ENCODE measurements at places on chromosomes 7 and 10. TPM values are rescaled to one million over a fixed set of nuclear protein-coding genes. Genes with fewer than 3 reads are reported as not detected.
A peak's percentile ranks its signal among the peaks of the same experiment; 100 is the strongest.

The CFAP46 gene
- total RNA-seq = 0.60 TPM

DNA sequence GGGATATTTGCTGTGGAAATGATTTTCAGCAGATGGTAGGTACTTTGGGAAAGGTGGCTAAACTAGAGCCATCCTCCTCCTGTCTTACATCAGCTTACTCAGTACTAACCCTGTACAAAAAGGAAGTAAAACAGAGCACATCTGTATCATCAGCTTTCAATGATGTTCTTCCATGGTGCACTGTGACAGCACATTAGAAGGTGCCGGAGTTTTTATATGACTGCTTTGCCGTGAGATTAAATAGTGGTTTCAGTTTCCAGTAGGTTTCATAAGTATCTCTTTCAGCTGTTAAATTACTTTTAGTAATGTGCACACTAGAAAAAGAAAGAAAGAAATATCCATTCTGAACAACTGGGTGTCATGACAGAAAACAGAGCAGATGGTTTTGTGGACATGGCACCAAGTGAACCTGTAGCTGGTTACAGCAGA is 86.5 kb downstream of the ARID5B start:
- no peak for DNase-seq

The HKDC1 gene
- 11.5 TPM for total RNA-seq

The GBX1 gene
- not detected for total RNA-seq

The JAKMIP3 gene
- total RNA-seq = 0.78 TPM

DNA sequence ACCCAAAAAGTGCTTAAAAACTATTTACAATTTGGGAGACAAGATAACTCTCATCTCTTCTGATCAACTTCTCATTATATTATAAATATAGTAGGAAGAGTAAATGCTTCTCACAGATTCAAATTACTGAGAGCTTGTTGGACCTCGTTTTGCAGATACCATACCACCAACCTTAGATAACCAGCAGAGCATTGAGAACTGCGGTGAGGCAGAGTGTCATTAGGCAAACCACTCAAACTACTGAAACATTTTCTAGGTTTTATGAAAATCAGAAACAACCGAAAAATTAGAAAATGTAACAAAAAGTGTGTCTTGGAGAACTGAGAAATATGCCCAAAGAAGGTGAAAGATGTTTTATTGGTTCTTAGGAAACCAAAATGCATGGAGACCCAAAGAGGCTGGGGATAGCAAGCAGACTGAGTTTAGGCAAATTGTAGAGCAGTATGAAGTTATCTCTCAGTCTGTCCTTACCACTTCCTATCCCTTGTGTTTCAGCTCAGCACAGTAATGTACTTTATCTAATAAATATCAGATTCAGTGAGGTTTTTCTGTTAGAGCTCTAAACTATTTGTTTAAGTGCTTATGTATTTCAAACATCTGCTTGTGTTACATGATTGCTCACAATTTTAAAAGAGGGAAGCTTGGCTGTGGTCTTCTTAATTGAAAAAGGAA is 77.9 kb downstream of the HECTD2 start:
- DNase-seq = no peak

The CLCN1 gene
- not detected for total RNA-seq

GRCh38 chr7:29588900-29589696 is 25.5 kb downstream of the PRR15 start:
- DNase-seq = no peak

- DNase-seq = no peak
Observed at GRCh38 chr10:126405239-126405775, 17.0 kb upstream of the ADAM12 start.

GRCh38 chr7:103010211-103010610 is 64.4 kb downstream of the FBXL13 start:
- no peak for DNase-seq

The ITPRID1 gene
- total RNA-seq = 0.10 TPM

GRCh38 chr7:50492770-50493519 is 42.8 kb upstream of the FIGNL1 start:
- no peak for DNase-seq

- no peak for DNase-seq
Observed at GRCh38 chr10:12597788-12598765, 248.7 kb downstream of the CAMK1D start.

GRCh38 chr10:86046845-86047460 is 319.6 kb downstream of the GRID1 start:
- DNase-seq = no peak

DNA sequence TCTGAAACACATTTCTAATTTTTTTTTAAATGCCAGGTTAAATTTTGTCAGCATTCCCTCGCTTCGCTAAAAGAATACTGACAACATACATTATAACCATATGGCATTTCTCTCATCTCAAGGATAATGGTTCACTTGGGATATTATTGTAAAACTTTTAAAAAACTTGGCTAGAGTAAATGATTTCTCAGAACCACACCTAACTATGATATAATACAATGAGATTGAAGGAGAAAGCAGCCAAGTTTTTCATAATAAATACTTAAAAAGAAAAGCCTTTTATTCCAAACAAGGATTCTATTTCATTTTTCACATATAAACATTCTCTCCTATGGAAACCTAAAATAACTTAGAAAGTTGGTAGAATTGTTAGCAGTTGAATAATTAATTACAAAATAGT is 413.9 kb downstream of the HGF start:
- no peak for DNase-seq

DNA sequence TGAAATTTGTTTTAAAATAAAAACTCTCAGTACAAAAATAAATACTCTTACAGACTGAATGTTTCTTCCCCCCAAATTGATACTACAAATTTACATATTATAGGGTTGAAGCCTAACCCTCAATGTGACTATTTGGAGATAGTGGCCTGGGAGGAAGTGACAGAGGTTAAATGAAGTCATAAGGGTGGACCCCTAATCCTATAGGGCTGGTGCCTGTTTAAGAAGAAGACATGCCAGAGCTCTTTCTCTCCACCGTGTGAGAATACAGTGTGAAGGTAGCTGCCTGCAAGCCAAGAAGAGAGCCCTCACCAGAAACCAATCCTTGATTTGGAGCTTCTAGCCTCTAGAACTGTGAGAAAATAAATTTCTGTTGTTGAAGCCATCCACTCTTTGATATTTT is 67.6 kb downstream of the MCU start:
- no peak for DNase-seq

DNA sequence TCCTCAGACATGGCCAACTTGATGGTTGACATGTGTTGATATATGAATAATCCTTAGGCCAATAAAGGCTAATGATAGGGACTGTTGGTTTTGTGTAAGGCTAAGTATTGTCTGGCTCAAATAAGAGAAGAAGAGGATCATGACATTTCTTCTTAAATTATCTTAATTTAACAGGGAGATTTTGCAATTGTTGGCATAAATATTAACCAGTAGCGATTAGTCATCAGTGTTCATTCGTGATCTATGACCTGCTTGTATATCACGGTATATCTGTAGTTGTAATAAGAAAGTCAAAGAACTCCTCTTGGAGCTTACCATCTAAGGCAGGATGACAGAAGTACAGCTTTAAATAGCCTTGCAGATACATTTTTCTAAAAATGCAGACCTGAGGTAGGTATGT is 196.4 kb downstream of the CREB5 start:
- no peak for DNase-seq

The SLF2 gene
- 23.6 TPM for total RNA-seq

GRCh38 chr10:51000976-51001375 is 73.3 kb upstream of the PRKG1 start:
- DNase-seq = no peak

The STOX1 gene
- total RNA-seq = 0.23 TPM

DNA sequence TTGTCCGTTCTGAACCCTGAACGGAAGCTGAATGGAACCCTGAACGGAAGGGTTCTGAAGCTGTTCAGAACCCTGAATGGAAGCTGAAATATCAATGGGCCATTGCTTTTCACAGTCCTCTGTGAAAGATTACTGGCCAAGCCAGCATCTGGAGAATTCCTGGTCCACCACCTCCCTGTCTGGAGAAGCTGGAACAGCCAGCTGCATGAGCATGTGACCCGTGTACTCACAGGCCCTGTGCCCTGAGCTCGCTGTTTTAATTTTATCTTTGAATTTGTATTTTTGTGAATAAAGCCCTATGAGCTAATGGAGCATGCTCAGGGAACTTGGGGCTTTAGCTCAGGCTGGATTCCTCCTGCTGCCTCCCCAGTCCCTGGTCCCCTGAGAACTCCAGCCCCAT is 37.2 kb downstream of the HTRA1 start:
- DNase-seq = no peak

- no peak for DNase-seq
Observed at GRCh38 chr7:30738026-30738915, 13.7 kb upstream of the INMT start.

DNA sequence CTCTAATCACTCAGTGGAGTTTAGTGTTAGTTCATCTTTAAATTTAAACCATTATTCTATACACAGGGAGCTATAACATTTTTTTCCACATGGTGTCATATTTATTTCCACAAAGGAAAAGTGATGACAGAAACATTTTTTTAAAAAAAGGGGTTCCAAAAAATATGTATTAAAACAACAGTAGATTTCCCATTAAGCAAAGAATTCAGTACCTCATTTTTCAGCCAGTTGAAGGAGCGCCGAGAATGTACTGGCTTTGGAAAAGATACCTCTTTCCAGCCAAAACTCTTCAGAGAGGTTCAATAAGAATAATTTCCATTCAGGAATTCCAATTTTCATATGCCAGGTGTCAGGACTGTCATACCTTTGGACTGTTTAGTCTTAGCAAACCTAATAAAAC is 250.5 kb upstream of the MEOX2 start:
- DNase-seq = no peak

The JCAD gene
- 55.2 TPM for total RNA-seq

The KCND2 gene
- total RNA-seq = 0.31 TPM

DNA sequence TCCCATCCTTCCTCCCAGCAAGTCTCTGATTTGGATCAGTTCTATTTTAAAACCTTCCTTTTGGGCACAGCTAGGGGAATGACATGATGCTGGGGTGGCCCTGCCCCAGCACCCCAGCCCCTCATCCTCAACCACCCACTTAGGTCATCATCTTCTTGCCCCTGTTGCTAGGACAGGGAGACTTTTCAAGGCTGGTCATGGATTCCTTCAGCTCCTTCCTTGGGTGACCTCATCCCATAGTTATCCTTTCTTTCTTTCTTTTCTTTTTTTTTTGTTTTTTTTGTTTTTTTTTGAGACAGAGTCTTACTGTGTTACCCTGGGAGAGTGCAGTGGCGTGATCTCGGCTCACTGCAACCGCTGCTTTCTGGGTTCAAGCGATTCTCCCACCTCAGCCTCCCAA is 127.2 kb downstream of the WDFY4 start:
- no peak for DNase-seq

GRCh38 chr7:142534726-142535122 is 214.5 kb upstream of the PRSS1 start:
- no peak for DNase-seq

The CAMK1D gene
- total RNA-seq = 6.2 TPM

- DNase-seq = no peak
Observed at GRCh38 chr7:150481922-150482321, 31.5 kb downstream of the GIMAP8 start.

GRCh38 chr7:80681272-80681885 is 42.9 kb downstream of the CD36 start:
- no peak for DNase-seq

The KNDC1 gene
- total RNA-seq = 10.1 TPM

GRCh38 chr10:46542567-46543465 is 13.6 kb downstream of the GPRIN2 start:
- peak; percentile 20 for DNase-seq

The FZD8 gene
- total RNA-seq = 20.0 TPM

- DNase-seq = no peak
Observed at GRCh38 chr7:3029138-3029537, 14.5 kb downstream of the CARD11 start.

The ENTPD7 gene
- 2.9 TPM for total RNA-seq

DNA sequence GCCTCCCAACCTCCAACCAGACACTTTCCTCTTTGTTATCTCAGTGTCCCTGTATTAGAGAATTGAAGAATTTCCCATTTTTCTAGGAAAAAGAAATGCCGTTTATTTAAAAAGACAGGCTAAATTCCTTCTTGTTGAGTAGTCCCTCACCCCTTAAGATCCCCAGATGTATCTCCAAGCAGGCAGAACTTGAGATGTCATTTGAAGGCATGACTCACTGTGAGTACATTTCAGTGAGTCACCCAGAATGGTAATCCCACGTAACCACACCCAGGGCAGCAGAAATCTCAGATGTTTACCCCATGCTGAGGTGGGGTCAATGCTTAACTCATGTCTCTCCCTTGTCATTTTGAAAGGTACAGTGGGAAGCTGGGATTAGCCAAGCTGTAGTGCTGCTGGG is 4.4 kb downstream of the ZNF655 start:
- DNase-seq = no peak

DNA sequence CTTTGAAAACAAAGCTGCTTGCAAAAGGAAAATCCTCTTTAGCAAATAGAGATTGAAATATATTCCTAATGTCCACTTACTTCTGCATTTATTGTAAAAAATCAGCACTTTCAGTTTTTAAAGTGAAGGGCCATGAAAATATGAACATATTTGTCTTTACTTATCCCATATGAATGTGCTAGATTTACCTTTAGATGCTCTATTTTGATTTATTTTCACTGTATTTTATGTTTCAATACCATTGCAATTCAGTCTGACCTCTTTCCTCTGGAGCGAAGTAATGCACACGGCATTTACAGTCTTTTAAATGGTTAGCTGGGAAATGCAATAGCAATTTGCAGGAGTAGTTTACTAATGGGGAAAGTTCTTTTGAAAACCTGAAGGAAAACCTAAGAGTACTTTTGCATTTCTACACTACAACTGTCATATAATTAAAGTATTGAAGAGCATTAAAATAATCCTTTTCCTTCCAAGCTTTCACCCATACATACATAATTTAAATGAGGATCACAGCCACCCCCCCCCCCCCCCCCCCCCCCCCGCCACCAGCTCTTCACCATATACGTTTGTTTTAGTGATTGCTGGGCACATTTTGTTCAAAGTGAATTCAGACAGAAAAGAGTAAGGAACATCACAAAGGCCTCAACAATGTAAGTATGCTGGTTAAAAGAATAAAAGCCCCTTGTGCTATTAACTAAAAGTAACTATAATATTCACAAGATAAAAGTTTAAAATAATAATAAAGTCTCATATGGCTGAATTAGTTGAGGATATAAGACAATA is 3.5 kb downstream of the SKIDA1 start:
- DNase-seq = no peak

- DNase-seq = no peak
Observed at GRCh38 chr10:131452926-131453720, 141.6 kb upstream of the TCERG1L start.

GRCh38 chr10:13092291-13093102 is 7.5 kb upstream of the OPTN start:
- no peak for DNase-seq
